ENCODE measurements at places on chromosomes 1 and 21. TPM values are rescaled to one million over a fixed set of nuclear protein-coding genes. Genes with fewer than 3 reads are reported as not detected.

GRCh38 chr21:42637267-42638041, 16.0 kb upstream of the PDE9A start:
- DNase-seq, result no peak

- DNase-seq, result no peak
Observed at GRCh38 chr1:117760069-117760468, 154.2 kb downstream of the TENT5C start.

Gene HES2
- total RNA-seq, result not detected

- no peak for DNase-seq
Observed at GRCh38 chr1:216600730-216601609, 122.3 kb downstream of the ESRRG start.

Gene CAMK1G
- not detected for total RNA-seq

Gene ZNF648
- not detected for total RNA-seq

Gene GJA9
- total RNA-seq, result not detected

DNA sequence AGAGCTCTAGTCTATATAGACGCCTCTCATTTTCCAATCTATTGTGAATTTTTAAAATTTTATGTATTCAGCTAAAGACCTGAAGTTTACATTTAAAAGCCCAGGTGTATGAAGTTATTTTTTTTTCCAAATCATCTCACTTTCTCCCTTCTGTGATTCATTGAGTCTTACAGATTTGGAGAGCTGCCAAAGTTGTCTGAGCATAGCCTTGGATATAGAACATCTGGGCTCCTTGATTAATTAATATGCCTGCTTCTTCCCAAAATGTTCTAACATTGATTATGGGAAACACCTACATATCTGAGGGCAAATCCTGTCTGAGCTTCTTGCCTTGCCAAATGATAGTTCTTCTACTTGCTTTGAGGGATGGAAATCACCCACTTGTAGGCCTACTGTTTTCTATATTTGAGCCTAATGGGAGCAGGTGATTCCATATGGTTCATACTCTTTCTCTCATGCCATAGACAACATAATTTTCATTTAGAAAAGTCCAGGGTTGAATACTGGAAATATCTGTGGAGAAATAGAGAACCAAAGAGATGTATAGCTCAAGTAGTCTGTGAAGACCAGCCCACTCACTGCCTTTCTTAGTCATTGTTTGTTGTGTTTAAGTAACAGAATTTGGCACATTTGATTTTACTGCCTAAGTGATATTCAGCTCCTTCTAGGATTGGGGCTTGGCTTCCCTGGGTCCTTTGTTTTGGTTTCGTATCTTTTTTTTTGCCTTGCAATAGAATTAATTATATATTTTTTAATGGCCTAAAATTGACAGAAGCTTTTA, 46.2 kb downstream of the MACF1 start:
- DNase-seq, result no peak

- DNase-seq, result peak; percentile 40
Observed at GRCh38 chr1:1302006-1302430, 5.7 kb downstream of the ACAP3 start.

GRCh38 chr1:22074803-22075202, 22.3 kb downstream of the CDC42 start:
- no peak for DNase-seq

GRCh38 chr1:10679496-10680220, 116.8 kb downstream of the CASZ1 start:
- DNase-seq, result no peak

Gene HCN3
- 3.4 TPM for total RNA-seq

Gene ELOA
- 36.9 TPM for total RNA-seq

Gene NID1
- total RNA-seq, result 0.92 TPM

DNA sequence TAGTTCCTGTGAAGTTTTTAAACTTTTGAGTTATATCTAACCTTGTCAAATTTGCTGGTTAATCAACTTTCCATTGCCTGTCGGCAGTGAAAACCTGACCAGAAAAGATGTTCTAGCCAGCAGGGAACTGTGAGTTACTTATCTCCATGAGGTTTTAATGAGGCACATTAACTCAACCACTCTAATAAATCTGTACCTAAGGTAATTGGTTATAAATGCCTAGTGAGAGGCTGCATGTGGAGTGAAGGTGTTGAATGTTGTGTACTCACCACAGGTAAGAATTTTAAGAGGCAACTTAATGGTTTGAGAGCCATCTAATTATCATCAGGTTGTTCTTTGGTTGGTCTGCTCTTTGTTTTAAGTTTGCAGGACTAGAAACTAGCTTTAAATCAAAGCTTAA, 138.4 kb upstream of the LHX8 start:
- no peak for DNase-seq

GRCh38 chr1:42822800-42823392, 5.7 kb upstream of the SVBP start:
- DNase-seq, result no peak

Gene TSPAN2
- total RNA-seq, result 28.6 TPM

DNA sequence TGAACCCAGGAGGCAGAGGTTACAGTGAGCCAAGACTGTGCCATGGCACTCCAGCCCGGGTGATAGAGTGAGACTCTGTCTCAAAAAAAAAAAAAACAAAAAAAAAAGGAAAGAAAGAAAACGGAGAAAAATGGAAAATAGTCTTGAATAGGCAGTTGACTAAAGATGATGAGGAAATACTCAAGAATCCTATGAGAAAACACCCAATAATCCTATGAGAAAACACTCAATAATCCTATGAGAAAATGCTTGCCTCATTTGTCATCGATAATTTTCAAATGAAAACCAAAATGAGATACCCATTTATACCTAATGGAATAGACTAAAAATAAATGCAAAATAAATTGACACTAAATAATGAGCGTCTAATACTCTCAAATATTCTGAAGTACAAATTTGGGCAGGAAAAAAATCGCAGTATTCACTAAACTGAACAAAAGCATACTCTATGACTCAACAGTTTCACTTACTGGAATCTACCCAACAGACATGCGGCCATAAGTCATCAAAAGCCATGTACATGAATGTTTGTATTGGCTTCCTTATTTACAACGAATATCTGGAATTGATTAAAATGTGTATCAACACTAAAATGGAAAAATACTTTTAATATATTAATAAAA, 733.9 kb upstream of the CHRM3 start:
- DNase-seq, result no peak

Gene KRTAP19-1
- not detected for total RNA-seq

Gene TFB2M
- total RNA-seq, result 15.1 TPM

DNA sequence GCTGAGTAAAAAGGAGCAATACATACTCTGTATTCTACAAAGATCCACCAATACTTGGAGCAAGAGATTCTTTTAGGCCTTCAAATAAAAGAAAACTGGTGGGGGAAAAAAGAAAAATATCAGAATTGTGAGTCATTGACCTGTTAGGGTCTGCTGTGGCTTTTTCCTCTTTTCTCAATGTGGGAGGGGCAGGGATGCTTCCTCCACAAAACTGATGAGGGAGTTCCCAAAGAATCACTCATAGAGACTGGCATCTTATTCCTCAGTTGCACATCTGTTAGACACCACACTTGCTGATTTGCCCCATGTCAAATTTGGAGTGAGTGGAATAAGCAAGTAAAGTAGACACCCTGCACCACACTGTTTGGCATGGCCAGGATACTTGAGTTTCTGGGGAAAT, 16.6 kb downstream of the C1orf141 start:
- DNase-seq, result no peak

Gene MYBPH
- not detected for total RNA-seq

Gene PBXIP1
- 197 TPM for total RNA-seq

Gene USH2A
- total RNA-seq, result not detected

DNA sequence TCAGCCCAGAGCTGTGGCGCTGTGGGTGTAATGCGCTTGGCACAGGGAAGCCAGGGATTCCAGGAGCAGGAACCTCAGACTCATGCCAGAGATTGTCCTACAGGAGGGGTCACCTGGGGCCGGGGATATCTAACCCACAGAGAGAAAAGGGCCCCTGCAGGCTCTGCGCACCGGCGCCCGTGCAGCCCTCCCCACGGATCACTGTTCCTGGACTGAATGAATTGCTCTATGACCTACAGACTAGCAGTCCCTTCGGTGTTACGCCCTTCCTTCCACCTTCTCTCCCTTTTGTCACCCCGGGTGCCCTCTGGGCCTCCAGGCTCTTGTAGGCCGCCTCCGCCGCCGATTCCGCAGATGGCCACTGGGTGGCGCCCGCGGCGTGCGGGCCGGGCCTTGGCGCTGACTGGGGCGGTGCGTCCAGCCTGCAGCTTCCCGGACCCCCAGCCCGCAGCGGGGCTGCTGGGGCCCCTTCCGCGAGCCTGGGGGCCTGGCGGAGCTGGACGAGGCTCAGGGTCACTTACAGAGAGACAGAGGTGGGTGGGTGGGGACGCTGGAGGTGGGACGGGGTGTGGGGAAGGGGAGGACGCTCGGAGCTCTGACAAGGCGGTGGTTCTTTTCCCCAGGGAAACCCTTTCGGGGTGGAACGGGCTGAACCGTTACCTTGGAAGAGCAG, 101.3 kb downstream of the IER5 start:
- DNase-seq, result peak; percentile 74

Gene FOXO6
- total RNA-seq, result 3.3 TPM

DNA sequence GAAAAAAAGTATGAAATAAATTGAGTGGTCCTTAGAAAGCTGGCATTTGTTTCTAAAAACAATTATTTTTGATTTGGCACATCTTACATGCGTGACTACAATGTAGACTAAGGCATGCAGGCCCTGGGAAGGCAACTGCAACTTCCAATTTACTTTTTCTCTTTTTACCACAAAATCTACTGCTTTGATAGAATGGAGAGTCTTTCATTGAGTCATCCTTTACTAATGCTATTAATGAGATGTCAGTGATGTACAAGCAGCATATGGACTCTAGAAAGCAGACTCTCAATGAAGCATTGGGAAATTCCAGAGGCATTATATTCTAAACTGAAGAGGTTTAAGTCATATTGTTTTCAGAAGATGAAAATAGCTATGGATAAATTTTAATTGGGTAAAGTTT, 29.6 kb upstream of the PRRX1 start:
- no peak for DNase-seq

Gene HPDL
- 0.38 TPM for total RNA-seq

Gene SPATA21
- 0.36 TPM for total RNA-seq

Gene LRRC3
- 0.38 TPM for total RNA-seq

DNA sequence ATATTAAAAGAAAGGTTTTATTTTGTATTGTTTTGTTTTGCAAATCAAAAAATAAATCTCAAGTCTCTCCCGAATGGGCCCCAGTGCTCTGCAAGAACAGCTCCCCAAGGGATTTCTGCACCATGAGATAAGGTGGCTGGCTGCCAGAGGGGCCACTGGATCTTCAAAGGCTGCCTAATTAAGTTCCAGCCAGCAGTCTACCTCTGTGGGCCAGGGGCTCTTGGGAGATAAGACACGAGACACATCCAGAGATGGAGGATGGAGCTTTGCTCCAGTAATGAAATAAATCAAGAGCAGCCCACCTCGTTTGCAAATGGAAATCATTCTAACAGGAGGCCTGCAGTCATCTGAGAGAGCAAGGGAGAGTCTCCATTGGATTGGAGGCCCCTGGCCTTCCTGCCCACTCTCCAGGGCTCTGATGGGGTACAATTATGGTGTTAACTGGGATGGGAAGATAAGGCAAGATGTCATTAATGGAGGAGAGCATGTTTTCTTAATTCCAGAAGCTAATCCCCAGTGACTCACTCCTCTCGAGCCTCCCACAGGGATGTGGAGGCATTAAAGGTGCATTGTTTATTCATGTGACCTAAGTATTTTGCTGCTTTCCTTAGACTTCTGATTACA, 155.2 kb upstream of the KAZN start:
- no peak for DNase-seq

DNA sequence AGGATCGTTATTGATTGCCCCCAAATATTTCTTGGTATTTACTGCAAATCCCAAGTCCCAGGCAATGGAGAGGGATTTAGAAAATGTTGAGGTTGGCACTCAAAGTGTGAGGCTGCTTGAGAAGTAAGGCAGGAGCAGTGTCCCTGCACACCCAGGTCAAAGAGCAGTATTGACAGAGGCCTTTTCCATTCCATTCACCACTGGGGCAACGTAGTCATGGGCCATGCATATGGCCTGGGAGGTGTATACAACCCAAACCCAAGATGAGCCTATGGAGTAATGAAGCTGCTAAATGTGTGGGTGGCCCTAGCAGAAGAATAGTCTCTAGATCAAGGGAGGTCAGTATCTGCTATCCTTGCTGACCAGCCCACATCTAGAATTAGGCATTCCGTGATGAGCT, 245.6 kb downstream of the FOXD2 start:
- DNase-seq, result no peak

DNA sequence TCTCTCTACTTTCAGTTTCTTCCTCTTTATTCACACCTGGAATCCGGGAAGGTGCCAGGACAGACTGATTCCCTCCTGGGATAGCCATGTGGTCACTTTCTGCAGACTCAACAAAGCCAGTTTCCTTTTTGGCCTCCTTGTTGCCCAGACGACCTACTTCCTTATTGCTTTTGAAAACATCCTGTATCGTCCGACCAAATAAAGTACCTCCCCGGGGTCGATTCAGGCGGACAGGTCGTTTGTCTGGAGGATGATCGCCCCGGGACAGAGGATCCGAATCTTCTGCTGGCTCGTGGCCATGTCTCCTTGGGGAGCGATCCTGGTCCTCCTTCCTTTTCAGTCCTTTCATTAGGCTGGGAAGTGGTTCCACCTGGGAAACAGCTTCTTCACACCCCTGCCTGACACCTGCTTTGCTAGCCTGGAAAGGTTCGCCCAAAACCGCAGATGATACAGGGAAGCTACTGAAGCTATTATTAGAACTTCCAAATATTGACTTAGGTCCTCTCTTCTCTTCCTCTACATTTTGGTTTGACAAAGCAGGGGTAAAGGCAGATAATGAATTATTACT, 1.2 kb downstream of the MCM3AP start:
- DNase-seq, result no peak

Gene EXTL1
- not detected for total RNA-seq

GRCh38 chr1:91895832-91896556, 10.0 kb upstream of the TGFBR3 start:
- no peak for DNase-seq

DNA sequence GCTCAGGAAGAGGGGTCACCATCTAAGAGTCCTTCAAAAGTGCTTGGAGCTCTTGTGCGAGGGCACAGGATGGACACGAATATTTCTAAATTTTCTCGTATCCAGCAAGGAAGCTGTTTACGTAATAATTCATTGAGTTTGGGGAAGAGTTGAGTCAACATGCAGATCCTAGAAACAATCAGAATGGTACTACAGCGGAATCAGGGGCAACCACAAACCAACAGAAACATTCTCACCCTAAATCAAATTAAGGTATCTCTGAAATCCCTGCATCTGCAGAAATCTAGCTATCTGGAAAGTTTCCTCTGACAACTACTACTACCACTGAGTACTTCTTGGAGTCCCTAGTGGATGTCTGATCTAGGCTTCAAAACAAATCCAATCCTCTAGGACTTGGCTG, 352.4 kb downstream of the LTN1 start:
- DNase-seq, result no peak

- DNase-seq, result no peak
Observed at GRCh38 chr1:208108213-208108608, 136.0 kb downstream of the PLXNA2 start.

DNA sequence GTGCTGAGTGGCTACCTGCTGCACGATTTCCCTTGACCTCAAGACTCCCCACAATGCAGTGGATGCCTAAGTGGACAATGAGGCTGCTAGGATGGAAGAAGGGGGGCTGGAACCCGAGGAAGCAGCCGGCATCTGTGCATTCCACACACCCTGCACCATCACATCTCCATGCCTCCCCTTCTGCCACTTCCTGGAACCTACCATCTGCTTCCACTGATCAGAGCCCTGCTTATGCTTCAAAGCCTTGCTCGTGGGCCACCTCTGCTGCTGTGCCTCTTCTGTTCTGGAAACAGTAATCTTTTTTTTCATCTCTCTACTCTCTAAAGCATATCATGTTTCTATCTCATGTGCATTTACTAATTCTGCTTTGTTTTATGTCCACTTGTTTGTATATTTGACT, 66.2 kb upstream of the WDR26 start:
- DNase-seq, result no peak

GRCh38 chr1:23103001-23103889, 65.4 kb downstream of the LUZP1 start:
- DNase-seq, result peak; percentile 74

Gene ALG14
- 0.48 TPM for total RNA-seq
